ENCODE measurements at places on chromosomes 5 and 9.
A peak's percentile ranks its signal among the peaks of the same experiment; 100 is the strongest.

GRCh38 chr5:95697781-95698681 is 15.2 kb upstream of the SPATA9 start:
- no peak for ATAC-seq

DNA sequence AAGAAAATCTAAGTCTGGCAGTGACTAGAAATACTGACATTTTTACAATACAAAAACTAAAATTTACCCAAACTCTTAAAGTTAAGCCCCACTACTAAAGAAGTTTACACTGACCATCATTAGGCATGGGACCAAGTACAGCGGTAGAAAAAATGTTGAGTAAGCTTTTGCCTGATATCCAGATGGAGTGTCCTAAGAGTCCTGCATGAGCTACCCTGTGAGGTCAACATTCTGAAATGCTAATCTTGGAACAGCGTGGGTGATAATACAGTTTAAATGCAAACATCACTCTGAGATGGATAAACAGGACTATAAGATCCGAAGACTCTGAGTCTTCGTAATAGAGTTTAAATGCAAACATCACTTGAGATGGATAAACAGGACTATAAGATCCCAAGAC is 189.7 kb downstream of the DCP2 start:
- ATAC-seq = no peak

DNA sequence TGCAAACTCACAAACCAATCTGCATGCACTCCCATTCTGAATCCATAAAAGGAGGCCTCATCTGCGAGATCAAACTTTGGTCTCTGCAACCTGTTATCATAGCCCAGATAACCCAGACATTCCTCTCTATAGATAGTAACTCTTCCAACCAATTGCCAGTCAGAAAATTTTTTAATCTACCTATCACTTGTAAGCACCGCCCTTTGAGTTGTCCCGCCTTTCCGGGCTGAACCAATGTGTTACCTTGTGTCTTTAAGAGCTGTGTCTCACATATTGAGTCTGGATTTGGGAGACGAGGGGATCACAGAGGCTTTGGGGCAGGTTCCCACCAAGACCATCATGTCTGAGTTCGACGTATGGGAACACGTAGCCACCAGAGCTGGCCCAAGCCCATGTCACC is 91.1 kb upstream of the PPP1R26 start:
- no peak for ATAC-seq

DNA sequence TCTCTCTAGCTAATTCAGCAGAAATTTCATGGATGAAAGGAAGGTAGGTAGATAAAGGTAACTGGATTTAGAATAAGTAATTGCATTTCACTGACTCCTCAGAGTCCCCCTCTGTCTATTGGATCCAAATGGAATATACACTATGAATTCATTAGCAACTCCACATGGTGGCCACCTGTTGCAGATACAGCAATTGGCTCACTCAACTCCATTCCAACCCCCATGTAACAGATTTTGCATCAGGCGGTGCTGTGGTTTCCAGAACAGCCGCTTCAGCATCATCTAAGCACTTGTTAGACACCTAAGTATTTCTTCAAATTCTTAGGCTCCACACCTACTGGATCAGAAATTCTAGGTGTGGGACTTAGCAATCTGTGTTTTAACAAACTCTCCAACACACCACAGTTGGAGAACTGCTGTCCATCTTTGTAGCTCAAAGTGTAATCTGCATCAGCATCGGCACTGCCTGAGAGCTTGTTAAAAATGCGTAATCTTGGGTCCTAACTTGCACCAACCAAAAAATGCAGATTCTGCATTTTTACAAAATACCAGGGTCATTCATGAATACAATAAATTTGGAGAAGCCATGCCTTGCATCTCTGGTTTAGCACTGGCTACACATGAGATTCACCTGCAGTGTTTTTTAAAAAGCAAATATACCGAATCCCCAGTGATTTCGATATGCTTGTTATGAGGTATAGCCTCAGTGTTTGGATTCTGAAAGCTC is 413.8 kb upstream of the CD180 start:
- ATAC-seq = no peak

GRCh38 chr5:159899067-159900049 is 16.9 kb upstream of the ADRA1B start:
- ATAC-seq = no peak

DNA sequence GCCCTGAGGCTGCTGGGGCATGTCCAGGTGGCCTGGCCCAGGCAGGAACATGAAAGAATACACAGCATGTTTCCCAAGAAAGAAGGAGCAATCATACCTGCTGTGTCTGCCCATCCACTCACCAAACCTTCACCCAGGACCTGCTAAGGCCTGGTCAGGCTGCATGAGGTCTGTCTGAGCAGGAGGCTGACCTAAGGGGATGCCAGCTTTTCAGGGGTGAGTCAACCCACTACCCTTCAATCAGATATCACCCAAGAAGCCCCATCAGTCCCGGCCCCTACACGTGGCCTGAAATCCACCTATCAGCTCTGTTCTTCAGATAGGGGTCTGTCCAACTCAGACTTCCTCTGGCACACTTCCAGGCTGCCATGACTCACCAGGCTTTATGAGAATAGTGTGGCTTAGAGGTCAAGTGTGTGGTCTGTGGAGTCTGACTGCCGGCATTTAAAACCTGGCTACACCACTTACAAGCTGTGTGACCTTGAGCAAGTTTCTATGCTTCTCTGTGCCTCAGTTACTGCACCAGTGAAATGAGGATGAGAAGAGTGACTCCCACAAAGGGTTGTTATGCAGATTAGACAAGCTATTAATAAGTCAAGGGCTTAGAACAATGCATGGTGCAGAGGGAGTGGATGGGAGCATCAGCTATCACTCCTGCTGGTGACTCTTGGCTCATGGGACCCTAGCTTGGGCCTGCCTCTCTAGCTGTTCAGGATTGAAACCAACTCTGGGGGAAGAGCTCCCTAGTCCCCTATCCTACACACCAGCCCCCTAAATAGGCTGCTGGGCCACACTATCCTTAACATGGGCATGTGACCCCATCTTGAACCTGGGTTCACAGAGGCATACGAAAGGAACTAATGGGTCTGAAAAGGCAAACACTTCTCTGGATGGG is 130.3 kb downstream of the PAX5 start:
- peak; percentile 53 for ATAC-seq

GRCh38 chr5:163104464-163104863 is 332.9 kb upstream of the CCNG1 start:
- no peak for ATAC-seq

DNA sequence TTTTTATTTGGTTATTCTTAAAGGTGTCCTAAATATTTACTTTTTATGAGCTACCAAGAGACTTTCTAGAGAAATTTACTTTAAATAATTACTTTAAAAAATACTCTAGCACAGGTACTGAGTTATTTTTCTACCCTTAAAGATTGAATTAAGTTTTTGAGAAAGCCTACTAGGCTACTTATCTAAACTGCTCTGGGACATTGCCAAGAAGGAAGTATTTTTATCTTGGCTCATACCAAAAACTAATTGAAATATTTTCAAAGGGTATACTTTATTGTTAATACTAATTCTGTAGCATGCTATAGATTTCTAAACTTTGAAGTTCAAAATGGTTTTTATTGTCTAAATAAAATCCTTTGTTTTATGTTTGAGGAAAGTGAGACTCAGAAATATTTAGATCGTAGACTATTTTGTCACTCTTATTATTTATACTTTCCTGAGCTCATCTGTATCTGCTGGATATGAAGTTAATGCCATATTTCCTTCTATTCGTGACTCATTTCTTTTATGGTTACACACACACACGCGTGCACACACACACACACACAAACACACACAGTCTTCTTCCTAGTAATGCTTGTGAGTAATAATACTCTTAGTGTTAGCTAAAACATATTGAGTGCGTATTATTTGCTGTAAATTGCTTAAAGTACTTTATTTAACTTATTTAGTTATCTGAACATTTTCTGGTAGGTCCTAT is 89.5 kb downstream of the MAN2A1 start:
- no peak for ATAC-seq

GRCh38 chr9:104361207-104361606 is 142.9 kb upstream of the OR13F1 start:
- ATAC-seq = no peak

DNA sequence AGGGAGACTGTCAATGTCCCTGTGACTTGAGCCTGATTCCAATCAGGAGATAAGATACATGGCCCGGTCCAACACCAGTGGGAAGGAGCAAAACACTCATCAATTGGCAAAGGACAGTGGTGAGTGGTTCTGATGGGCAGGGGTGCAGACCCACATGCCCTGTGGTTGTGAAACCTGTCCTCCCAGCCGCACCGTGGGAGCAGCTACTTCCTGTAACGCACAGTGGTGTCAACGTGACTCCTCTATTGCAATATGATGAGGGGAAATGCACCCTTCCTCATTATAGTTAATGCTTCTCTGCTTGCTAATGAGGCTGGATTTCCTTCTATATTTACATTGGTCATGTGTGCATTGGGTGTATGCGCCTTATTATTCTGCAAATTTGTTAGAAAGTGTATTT is 223.0 kb downstream of the IRX1 start:
- no peak for ATAC-seq

- no peak for ATAC-seq
Observed at GRCh38 chr5:174518512-174518911, 205.9 kb upstream of the MSX2 start.
